ENCODE measurements at places on chromosomes 3 and 15.

DNA sequence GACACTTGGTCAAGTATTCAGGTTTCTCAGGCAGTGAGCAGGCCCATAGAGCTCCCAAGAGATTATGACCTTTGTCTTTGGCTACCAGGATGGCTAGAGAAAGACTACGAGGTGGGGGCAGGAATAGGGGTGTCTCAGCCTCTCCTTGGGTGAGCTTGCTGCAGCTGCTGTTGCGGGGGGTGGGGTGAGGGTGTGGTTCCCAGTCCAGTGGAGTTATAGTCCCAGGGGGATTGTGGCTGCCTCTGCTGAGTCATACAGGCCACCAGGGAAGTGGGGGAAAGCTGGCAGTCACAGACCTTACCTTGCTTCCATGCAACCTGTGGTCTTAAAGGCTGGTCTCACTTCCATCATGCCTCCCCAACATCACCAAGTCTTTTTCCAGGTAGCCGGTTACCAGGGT is 31.7 kb downstream of the ATP2C1 start:
- DNase-seq, result no peak

DNA sequence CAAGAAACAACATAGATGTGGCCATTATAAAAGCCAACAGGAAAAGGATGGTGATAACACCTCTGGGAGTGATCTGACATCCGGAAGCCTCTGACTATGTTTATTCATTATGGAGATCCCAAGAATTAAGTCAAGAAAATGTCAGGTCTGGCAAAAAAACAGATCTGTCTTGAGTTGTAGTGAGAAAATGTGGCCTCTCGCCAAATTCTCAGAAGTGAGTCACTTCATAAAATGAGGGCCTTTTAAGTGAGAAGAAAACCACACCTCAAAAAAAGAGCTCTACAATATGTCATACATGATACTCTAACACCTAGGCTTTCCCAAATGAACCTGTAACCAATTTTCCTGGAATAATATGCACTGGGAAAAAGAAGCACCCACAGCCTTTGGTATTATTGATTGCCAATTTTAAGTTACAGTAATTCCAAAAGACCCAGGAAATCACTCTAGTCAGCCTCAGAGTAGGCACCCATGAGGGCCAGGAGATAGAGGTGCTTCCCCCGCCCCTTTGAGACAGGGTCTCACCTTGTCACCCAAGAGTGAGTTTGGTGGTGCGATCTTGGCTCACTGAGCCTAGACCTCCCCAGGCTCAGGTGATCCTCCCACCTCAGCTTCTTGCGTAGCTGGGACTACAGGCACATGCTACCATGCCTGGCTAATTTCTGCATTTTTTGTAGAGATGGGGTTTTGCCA is 38.0 kb downstream of the CCR3 start:
- no peak for DNase-seq

GRCh38 chr3:188529228-188529627 is 375.3 kb downstream of the LPP start:
- no peak for DNase-seq

DNA sequence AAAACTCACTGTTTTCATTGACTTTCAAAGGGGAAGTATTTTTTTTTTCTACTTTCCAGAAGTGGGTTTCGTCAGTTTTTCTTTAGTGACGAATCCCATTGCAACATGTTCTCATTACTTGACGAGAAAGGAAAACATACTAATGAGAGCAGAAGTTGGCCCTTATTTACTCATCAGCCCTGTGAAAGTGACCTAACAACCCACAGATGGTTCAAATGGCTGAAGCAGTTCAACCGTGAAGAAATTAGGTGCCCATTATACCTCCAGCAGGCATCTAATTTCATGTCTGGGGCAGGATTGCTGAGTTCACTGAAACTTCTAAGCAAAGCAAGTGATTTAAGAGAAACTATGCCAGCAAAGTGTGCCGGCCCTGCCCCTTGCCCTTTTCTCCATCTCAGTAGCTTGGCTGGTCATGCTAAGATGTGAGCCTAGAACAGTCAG is 9.0 kb downstream of the AQP9 start:
- no peak for DNase-seq

DNA sequence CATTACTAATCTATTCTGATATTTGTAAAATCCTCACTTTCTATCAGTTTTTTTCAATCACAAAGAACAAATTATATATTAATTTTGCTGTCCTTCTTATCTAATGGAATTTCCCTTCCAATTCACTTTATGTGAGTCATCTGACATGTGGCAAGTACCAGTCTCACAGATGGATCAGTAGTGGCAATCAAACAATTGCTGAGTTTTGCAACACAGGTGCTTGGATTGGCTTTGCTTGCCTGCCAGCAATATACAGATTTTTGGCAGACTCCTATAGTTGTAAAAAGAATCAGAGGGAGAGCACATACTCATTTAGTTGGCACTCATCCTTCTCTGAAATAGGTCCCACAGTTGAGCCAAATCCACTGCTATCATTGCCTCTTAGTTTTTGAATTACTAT is 83.7 kb downstream of the BCHE start:
- no peak for DNase-seq

DNA sequence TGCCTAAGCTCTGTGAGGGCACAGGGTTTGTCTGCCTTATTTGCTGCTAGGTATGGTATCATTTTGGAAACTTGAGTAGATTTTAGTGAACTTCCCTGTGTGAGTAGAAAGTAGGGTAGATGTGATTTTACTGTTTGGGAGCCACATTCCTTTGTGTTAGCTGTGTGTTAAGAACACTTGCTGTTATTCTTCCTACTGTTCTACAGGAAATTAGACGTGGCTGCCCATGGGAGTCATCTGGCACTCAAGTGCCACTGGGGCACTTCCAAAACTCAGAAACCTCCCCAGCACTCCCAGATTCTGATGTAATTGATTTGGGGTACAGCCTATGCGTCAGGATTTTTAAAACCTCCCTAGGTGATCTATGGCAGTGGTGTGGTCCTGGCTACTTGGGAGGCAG is 369.9 kb upstream of the C2CD4B start:
- no peak for DNase-seq

DNA sequence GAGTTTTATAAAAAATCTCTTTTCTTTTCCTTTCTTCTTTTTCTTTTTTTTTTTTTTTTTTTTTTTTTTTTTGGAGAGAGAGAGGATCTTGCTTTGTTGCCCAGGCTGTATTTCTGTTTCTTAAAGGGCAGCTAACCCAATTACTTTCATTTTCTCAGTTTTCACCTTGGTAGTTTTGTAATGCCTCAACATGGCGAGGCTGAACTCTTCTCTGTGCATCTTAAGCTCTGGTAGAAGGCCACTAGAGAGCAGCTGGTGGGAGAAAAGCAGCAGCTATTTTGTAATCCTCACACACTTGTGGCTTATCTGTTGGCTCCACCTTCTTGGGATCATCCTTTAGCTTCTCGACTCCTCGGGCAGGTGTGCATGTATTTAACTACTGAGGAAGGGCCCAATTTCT is 152.2 kb upstream of the MEIS2 start:
- DNase-seq, result no peak

GRCh38 chr3:149368201-149368673 is 9.2 kb downstream of the TM4SF1 start:
- DNase-seq, result no peak

- DNase-seq, result no peak
Observed at GRCh38 chr3:71050538-71051258, 532.8 kb downstream of the FOXP1 start.

- no peak for DNase-seq
Observed at GRCh38 chr3:132804498-132804897, 82.3 kb upstream of the NPHP3 start.

GRCh38 chr3:188687389-188687788 is 484.4 kb upstream of the TPRG1 start:
- no peak for DNase-seq

GRCh38 chr15:58357529-58358476 is 74.0 kb upstream of the LIPC start:
- no peak for DNase-seq

- no peak for DNase-seq
Observed at GRCh38 chr3:37703626-37704025, 158.1 kb upstream of the CTDSPL start.

GRCh38 chr3:133448478-133449122 is 48.7 kb downstream of the BFSP2 start:
- no peak for DNase-seq

GRCh38 chr3:149224736-149225594 is 3.3 kb upstream of the CP start:
- no peak for DNase-seq

- DNase-seq, result no peak
Observed at GRCh38 chr15:37446921-37447320, 346.6 kb upstream of the MEIS2 start.

GRCh38 chr3:45131201-45131600 is 15.0 kb downstream of the CDCP1 start:
- no peak for DNase-seq

DNA sequence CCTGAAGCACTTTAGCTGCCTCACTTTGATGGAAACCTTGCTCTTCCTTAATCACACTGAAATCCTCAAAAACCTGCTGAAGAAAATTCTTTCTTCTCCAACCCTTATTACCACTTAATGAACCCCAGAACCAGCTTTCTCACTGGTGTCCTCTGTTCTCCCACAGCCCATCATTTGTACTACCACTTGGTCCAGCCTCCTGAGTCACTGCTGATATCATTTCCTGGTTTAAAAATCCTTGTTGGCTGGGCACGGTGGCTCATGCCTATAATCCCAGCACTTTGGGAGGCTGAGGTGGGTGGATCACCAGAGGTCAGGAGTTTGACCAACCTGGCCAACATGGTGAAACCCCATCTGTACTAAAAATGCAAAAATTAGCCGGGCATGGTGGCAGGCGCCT is 418.6 kb upstream of the KCNMB2 start:
- DNase-seq, result no peak

DNA sequence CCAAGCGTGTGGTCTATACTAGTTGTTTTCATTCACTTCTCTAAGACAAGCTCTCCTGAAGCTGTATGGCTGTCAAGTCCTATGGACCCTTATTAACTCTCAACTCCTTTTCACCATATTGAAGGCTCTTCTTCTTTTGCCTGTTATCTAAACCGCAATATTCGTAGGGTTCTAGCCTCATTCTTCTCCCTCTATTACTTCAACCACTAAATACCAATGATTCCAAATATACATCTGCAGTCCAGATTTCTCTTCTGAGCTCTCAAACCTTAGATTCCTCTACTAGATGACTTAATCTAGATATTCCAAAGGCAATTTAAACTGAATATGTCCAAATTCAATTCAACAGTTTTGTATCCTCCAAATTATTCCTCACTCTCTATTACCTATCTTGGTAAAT is 24.6 kb downstream of the AQR start:
- peak; percentile 43 for DNase-seq

DNA sequence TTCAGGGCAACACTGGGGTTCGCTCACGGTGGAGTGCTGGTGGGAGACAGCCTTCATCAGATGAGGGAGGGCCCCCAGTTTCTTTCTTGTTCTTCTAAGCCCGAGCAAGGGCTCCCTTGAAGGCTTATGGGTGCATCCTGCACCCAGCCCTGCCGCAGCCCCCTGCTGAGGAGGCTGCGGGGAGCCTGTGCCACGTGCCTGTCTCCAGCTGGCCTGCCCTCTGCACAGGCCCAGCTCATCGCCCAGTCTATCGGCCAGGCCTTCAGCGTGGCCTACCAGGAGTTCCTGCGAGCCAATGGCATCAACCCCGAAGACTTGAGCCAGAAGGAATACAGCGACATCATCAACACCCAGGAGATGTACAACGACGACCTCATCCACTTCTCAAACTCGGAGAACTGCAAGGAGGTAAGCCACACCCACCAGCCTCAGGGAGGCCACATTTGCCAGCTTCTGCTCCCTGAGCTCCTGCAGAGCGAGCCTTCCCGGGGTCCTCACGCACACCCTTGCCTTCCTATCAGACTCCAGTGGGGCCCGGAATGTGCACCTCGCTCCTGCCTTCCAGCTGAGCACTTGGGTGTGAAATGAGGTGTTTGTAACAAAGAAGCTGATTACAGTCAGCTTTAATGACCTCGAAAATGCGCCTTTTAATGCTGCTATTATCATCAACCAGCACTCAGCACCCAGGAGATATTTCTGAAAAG is 164.3 kb downstream of the NSMCE3 start:
- no peak for DNase-seq

- no peak for DNase-seq
Observed at GRCh38 chr3:71057526-71057894, 526.0 kb downstream of the FOXP1 start.

DNA sequence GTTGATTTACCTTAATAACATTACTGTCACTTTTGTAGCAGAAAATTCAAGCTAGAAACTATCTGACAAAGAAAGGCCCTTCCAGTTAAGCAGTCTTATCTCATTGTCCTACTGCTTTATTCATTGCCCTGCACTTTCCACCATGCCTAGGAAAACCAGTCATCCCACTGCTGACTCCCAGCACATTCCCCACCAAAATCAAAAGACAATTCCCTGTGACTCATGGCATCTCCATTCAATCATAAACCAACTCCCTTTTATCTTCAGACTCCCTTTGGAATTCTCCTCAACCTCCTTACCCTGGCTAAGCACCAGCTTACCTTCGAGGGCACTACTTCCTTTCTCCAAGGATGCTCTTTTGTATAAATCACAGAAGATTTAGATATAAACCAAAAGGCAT is 184.3 kb downstream of the PLCH1 start:
- DNase-seq, result no peak

- no peak for DNase-seq
Observed at GRCh38 chr3:126372413-126373145, 15.4 kb upstream of the KLF15 start.

Measured in HFF-Myc (cell line).